ENCODE measurements at places on chromosomes 7 and 10.
A peak's percentile ranks its signal among the peaks of the same experiment; 100 is the strongest.

DNA sequence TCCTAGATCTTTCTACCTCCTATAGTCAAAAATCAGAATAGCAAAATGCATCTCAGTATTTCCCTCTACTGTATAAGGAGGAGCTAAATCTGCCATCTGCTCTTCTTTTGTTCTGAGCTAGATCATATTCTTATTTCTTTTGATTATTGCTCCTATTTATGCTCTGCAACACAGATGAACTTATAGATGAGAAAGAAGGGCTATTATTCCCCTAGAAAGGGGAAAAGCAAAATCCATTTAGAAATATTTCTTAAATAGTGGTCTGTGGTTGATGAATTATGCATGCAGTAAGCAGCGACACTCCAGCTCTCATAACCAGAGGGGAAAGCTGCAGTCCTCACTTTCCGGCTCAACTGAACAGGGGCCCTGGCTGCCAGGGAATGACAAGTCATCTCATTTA lies 207.3 kb upstream of the SORCS1 start:
- DNase-seq, result no peak

- no peak for DNase-seq
Measured at GRCh38 chr10:89250865-89251408, 638 bp downstream of the LIPA start.

DNA sequence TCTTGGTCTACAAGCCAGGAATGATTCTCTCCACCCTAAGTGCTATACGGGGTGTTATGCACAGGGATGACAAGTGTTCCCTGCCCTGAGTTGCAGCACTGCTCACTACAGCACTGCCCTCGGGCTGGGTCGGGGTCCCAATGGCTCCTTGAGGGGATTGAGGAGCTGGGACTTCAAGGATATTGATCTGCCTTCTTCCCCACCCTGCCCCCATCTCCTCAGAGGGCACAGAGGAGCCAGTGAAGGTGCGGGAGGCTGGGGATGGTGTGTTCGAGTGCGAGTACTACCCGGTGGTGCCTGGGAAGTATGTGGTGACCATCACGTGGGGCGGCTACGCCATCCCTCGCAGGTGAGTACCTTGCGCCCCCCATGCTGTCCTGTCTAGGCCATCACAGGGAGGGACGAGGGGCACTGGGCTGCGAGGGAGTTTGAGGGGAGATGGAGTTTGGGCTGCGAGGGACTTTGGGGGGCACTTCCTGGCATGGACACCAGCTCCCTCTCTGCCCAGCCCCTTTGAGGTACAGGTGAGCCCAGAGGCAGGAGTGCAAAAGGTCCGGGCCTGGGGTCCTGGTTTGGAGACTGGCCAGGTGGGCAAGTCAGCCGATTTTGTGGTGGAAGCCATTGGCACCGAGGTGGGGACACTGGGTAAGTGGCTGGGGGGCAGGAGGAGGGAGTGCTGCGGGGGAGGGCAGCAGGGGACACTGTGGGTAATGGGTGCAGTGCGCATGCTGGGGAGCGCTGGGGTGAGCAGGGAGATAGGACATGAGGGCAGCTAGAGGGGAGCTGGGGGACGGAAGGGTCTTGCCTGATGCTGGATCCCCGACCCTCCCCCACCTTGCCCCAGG lies 10.3 kb downstream of the FLNC start:
- no peak for DNase-seq

DNA sequence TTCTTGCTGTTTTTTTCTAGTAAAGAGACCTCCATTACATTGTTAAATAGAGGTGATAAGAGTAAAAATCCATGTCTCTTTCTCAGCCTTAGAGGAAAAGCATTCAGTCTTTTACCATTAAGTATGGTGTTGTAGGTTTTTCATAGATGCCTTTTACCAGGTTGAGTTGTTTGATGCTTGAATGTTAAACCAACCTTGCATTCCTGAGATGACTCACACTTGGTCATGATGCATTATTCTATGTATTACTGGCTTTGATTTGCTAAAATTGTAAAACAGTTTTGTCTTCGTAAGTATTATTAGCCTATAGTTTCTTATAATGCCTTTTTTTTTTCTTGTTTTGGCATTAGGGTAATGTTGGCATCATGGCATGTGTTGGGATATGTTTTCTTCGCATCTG lies 90.0 kb downstream of the ANKRD61 start:
- DNase-seq, result peak; percentile 45

- DNase-seq, result no peak
Measured at GRCh38 chr10:18224626-18225445, 84.6 kb downstream of the CACNB2 start.

DNA sequence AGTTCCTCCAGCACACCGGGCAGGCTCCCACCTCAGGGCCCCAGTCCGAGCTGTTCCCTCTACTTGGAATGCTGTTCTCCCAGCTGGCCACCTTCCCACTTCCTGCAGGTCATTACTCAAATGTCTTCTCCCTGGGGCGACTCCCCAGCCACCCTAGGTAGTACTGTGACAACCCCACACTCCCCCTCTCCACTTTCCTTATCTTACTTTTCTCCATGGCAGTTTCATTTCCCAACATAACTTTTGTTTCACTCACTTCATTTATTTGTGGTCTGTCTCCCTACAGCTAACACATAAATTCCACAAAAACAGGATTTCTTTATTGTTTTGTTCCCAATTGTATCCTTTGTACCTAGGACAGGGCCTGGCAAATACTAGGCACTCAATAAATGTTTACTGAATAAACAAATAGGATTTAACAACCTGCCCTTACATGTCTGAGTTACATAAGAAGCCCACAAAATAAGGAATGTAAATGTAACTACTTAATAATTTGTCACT lies 76.5 kb downstream of the JAZF1 start:
- no peak for DNase-seq

DNA sequence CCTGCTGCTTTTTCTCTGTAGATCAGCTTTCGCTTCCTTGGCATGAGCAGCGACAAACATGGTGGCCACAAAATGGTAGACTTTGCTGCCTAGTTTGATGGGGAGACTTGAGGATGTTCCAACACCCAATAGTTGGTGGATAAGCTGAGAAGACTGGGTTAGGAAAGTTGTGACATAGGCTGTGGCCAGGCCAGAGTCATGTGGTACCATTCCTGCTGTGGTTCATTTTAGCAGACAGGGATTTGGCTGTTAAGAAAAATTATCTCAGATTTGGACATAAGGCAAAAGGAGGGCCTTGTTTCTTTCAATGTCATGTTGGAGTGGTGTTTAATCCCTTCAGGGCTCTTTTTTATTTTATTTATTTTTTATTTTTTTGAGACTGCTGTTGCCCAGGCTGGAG lies 26.6 kb upstream of the FAM180A start:
- DNase-seq, result no peak

GRCh38 chr7:45455662-45456061 lies 118.5 kb upstream of the ADCY1 start:
- no peak for DNase-seq

GRCh38 chr7:84665339-84665738 lies 470.8 kb upstream of the SEMA3A start:
- DNase-seq, result no peak

DNA sequence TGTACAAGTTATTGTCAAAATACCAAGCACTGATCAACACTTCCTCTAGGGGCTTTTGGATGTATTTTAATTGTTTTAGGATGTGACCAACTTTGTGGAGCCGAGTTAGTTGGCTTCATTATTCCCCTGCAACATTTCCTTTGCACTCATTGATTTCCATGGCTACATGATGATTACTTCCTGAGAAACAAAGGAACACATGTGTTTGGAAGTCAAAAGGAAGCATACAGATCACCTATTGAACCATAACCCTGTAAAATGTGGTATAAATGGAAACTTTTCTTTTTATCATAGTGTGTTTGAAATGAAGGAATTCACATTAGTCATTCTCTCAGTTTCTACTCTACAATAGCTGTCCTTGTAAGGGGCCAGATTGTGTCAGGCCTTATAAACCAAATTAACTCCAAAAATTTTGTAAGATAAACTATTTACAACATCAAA lies 32.2 kb upstream of the EXOC6 start:
- peak; percentile 67 for DNase-seq

- no peak for DNase-seq
Measured at GRCh38 chr10:64519427-64519826, 998.2 kb downstream of the REEP3 start.

- DNase-seq, result no peak
Measured at GRCh38 chr7:28311670-28312069, 100.6 kb upstream of the CREB5 start.

DNA sequence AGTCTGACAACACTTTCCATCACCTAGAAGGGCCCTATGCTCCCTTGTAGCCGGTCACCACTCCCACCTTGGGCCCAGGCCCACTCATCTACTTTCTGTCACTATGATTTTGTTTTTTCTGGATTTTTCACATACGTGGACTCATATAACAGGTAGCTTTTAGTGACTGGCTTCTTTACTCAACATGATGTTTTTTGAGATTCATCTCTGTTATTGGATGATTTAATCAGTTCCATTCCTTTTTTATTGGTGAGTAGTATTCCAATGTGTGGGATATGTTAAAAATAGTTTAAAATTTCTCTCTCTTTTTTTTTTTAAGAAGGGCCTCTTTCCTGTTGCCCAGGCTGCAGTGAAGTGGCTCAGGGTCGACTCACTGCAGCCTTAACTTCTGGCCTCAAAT lies 9.3 kb downstream of the PALD1 start:
- DNase-seq, result no peak

DNA sequence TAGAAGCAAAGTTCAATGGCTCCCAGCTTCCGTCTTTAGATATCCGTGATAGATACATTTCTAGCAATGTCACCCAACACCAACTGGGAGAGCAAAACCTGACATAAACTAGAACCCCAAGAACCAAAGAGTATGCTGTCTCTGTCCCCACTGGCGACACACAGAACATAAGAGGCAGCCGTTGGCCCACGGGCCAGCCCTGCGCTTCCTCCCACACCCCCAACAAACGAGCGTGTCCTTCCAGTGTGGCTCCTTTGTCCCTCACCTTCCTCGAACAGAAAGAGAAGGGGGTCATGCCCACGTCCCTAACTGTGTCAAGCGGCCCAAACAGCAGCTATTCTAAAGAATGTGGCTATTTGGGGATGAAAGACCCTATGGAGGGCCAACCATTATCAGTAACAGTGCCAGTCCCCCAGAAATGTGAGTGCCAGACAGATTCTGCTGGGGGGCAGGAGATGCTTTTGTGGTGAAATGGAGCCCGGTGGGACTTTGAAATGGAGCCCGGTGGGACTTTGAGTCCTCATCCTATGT lies 171.9 kb downstream of the USP6NL start:
- DNase-seq, result no peak

GRCh38 chr10:112990271-112990670 lies 40.2 kb downstream of the TCF7L2 start:
- no peak for DNase-seq

- no peak for DNase-seq
Measured at GRCh38 chr10:132205650-132206376, 19.1 kb downstream of the DPYSL4 start.

- DNase-seq, result peak; percentile 11
Measured at GRCh38 chr10:73648975-73649829, 6.6 kb downstream of the SYNPO2L start.

GRCh38 chr10:25017154-25017590 lies 760 bp downstream of the THNSL1 start:
- no peak for DNase-seq

Data from HFFc6 (cell line).